ENCODE measurements at places on chromosomes 2 and 18.

DNA sequence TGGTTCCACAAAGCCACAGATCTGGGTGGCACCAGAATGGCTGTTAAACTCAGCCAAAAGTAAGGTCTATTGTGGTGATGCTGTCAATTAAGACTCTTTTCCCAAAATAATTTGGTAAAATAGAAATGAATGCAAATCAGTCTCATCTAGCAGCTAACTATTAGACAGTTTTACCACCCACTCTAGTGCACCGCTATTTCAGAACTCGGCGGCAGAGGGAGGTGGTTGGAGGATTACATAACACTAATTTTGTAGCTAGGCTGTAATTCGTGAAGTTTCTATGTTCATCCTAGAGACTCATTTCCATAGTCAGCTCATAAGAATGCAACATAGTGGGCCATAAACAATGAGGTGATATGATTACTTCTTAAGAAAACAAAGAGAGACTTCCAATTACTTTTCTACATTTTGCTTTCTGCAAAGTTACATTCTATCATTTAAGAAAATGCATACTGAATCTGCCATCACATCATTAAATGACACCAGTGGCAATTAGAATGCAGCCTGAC is 413.8 kb downstream of the FBXO15 start:
- DNase-seq: no peak

- DNase-seq: no peak
Observed at GRCh38 chr2:164558450-164558849, 62.8 kb downstream of the GRB14 start.

DNA sequence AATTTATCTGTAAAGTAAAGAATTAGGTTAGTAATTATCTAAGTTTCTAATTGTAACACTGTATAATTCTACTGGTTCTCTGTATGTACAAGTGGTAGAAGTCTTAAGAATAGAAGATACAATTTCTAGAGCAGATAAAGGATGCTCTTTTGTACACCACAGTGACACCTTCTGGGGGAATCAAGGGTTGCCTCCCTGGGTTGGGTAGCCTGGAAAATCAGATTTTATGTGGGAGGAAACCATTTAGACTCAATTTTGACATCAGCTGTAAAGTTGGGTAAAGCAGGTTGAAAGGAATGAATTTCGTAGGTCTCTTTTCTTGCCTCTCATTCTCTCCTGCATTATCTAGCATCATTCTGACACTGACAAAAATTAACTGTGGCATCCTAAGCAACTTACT is 354.8 kb downstream of the DCC start:
- DNase-seq: no peak

- no peak for DNase-seq
Observed at GRCh38 chr18:9671214-9671613, 36.9 kb upstream of the RAB31 start.

DNA sequence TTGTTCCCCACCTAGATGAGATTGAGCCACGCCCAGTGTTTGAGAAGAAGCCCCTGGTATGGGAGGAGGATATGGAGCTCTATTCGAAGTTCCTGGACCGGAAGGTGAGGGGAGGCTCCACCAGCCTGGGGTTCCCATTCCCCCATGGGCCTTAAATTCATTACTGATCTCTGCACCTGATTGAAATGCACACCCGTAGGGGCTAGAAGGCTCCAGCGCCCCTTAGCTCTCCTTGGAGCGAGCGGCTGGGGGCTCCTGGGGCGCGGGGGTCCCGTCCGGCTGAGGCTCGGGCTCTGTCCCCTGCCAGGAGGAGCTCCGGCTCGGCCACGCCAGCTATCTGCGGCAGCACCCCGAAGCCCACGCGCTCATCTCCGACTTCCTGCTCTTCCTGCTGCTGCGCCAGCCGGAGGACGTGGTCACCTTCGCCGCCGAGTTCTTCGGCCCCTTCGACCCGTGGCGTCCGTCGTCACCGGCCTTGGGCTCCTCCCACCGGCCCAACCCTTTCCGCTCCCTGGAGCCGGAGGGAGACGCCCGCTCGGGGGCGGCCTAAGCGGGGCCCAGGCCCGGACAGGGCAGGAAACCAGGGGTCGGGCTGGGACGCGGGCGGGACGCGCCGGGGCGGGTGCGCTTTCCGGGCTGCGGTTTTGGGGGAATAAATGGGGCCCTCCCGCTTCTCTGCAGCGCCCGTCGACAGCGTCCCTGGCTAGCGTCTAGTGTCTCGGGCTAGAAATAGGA is 10.9 kb downstream of the CATIP start:
- peak; percentile 89 for DNase-seq

GRCh38 chr2:10404324-10405143 is 43.6 kb downstream of the ODC1 start:
- DNase-seq: no peak

DNA sequence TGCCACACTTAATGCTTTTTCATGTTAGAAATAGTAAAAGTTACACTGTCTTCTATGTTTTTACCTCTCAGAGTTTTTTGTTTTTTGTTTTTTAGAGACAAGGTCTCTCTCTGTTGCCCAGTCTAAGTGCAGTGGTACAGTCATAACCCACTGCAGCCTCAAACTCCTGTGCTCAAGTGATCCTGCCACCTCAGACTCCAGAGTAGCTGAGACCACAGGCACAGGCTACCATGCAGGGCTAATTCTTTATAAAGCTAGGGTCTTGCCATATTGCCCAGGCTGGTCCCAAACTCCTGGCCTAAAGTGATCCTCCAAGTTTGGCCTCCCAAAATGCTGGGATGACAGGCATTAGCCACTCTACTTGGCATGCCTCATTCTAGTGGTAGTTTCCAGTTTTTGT is 33.1 kb downstream of the GLS start:
- no peak for DNase-seq

DNA sequence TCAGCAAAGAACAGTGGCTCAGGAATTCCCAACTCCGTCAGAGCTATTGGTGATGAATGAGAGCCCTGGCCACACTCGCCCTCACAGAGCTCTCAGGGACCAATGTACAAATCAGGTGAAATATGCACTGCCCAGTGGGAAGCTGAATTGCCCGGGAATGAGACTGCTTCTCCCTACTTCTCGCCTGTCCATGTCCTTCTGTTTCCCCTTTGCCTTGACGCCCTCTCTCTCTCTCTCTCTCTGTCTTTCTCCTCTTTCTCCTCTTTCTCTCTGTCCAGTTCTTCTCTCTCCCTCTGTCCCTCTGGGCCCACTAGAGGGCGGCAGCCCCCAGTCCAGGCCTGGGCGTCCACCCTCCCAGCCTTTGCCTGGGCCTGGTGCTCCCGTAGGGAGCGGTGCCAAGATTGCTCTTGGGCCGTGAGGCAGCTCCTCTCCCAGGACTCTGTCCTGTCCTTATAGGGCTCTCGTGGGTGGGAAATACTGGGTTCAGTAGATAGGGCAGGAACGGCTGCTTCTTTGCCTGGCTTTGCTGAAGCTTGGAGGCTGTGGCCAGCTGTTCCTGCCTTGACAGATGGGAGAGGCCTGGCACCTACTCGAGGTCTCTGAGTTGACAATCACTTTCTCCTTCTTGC is 28.4 kb upstream of the PUM2 start:
- DNase-seq: peak; percentile 95

- DNase-seq: no peak
Observed at GRCh38 chr18:11516751-11517503, 92.5 kb upstream of the SLC35G4 start.

DNA sequence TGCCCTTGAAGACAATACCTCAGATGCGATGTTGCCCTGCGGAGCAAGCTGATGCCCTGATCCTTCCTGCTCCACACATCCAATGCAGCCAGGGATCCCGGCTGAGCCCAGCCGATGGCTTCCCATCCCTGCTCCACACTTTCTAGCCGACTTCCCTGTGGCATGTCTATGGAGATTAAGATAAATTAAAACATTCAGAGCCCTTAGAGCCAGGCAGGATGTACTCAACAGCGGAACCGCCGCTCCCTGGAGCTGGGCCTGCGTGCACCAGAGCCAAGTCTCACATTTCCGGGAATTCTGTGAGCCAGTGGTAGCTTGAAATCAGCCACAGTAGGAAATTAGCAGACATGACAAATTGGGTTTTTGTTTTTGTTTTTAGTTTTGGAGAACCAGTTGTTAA is 620.6 kb downstream of the GALR1 start:
- DNase-seq: no peak

GRCh38 chr2:241049739-241050623 is 51.6 kb downstream of the SNED1 start:
- peak; percentile 15 for DNase-seq

DNA sequence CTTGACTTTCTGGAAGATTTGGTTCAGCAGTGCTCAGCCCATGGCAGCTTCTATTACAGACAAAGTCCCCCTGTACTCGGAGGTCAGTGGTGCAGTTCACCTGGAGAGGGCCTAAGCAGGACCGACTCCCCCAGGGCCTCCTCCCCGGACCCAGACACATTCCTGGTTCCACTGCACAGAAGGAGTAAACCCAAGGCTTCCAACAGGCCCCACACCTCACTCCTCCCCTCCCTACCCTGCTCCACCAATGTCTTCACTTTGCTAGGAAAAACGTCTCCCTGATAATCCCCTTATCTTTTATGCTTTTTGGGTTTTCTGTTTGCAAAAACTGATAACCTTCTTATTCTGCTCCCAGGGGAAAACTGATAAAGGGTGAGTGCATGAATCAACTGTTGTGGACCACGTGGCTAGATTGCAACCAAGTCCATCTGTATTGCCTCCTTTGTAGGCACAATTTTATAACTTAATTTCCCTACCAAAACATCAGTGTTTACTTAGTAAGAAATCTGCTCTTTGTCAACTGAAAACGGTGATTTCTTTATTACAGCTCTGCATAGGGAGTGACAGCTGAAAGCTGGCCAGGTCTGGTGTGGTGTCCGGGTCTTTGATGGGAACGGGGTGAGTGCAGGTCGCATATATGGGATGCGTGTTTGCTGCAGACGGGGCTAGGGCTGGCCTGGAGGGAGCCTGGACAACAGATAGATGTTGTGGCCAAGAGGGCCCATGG is 202.5 kb downstream of the GLI2 start:
- DNase-seq: no peak

DNA sequence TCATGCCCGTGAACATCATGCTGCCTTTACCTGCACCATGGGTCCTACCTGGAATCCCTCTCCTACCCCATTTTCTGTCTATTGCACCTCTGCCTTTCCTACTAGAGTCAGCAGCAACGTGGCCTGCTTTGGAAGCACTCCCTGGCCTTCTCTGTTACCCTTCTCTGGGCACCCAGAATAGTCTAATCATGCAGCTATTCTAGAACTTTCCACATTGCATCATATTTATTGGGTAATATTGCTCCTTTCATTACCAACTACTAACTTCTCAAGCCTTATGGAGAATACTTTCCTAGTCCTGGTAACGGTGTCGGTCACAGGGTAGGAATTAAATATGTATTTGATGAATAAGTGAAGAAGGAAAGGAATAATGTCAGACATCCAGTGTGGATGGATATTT is 33.3 kb upstream of the CREG2 start:
- DNase-seq: no peak

DNA sequence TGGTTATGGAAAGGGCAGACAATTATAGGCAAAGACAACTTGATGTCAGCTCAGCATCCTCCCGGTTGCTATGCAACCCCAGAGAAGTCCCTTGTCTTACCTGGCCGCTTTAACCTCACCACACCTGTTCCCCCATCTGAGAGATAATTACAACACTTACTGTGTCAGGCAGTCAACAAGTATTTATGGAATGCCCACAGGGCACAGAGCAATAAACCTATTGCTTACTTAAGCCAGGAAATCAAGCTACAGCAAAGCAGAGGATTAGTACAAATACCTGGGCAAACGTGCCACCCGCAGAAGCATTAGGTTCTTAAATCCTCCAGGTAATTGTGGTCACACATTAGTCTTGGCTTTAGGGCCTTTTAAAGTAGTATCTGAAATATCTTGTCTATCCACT is 320.4 kb upstream of the REV1 start:
- no peak for DNase-seq

- DNase-seq: no peak
Observed at GRCh38 chr18:45650321-45650720, 35.0 kb downstream of the SLC14A2 start.

GRCh38 chr2:164932377-164932776 is 22.9 kb downstream of the SLC38A11 start:
- DNase-seq: no peak

- DNase-seq: no peak
Observed at GRCh38 chr2:46748735-46749531, 166.7 kb downstream of the MCFD2 start.

DNA sequence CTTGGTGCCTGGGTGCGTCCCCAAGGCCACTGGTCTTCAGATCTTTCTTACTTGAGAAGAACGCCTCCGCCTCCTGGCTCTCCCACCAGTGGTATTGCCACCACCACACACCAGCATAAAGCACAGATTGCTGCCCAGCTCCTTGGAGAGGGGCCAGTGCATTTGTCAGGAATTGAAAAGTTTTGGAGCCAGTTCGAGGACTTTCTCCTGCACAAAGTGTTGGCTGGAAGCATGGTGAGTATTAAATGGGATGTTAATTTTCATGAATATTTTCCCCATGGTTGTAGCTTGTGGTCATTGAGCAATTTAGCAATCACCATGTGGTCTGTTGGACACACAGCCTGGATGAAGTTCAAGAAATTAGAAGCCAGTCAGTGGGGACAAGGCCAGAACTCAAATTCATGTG is 684.6 kb upstream of the FANCL start:
- DNase-seq: no peak

- no peak for DNase-seq
Observed at GRCh38 chr18:70047931-70048603, 100.4 kb upstream of the CD226 start.

- no peak for DNase-seq
Observed at GRCh38 chr2:217475791-217476190, 527.0 kb downstream of the TNS1 start.

GRCh38 chr2:233410196-233410760 is 56.0 kb downstream of the DGKD start:
- no peak for DNase-seq

DNA sequence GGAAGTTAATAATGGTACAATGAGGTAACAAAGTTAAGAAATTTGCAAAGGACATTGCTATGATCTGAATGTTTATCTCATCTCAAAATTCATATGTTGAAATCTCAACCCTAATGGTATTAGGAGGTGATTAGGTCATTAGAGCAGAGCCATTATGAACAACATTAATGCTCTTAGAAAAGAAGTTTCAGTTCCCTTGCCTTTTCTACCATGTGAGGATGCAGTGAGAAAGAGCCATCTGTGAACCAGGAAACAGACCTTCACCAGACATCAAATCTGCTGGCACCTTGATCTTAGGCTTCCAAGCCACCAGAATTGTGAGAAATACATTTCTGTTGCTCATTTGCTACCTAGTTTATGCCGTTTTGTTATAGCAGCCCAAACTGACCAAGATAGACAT is 757.6 kb downstream of the NR4A2 start:
- DNase-seq: no peak

- no peak for DNase-seq
Observed at GRCh38 chr2:212276813-212277212, 261.8 kb downstream of the ERBB4 start.

DNA sequence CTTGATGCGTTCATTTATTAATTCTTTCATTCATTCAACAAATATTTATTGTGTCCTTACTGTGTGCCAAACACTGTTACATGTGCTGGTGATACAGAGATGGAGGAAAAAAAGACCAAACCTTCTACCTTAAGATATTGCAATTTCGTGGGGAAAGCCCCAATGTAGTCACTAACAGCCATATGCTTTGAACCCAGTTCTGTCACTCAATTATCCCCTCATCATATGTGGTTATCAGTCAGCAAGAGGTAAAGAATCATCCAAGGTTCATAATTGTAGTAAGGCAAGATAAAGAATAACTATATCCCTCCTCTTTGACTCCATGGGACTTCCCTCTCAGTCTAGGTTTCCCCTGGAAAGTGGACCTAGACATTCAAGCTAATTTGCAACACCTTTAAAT is 1185.6 kb upstream of the CELF4 start:
- no peak for DNase-seq
